Cerebellar nuclear complex (tissue), 1 donor: ENCODE measurements at places on chromosomes 1 and 21.

- DNase-seq = no peak
These were observed 6.3 kb upstream of the CAMSAP2 start for GRCh38 chr1:200732438-200732837.

GRCh38 chr1:214341932-214342331, 61.0 kb downstream of the SMYD2 start:
- DNase-seq = no peak

- no peak for DNase-seq
These were observed 36.7 kb upstream of the FAM163A start for GRCh38 chr1:179706339-179706941.

- DNase-seq = no peak
These were observed 23.5 kb upstream of the C1QA start for GRCh38 chr1:22612671-22613571.

- DNase-seq = no peak
These were observed 153.3 kb downstream of the PTPRU start for GRCh38 chr1:29389533-29390041.

GRCh38 chr1:218425647-218426342, 80.7 kb downstream of the TGFB2 start:
- DNase-seq = no peak

DNA sequence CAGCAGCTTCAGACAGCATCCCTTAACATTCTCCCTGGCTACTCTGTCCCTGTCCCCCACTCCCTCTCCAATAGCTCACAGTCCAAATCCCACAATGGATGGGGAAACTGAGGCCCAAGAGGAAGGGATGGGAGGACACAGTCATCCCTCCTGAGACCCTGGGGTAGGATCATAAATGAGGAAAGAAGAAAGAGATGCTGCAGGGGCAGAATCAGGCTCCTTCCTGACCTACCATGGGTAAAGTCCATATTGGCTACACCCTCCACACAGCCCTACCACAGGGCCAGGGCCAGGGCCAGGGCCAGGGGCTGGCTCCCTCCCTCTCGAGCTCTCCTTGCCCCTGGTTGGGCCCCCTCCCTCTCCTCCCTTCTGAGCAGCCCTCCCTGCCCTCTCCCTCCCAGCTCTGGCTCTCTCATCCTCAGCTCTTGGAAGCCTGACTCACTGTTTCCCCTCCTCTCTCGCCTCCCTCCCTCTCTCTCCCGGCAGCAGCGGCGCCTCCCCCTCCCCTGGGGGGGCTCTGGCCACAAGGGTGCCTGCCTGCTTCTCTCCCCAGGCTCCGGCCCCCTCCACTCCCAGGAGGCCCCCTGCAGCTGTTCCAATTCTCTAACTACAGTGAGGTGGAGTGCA, 4.9 kb downstream of the AHDC1 start:
- DNase-seq = no peak

DNA sequence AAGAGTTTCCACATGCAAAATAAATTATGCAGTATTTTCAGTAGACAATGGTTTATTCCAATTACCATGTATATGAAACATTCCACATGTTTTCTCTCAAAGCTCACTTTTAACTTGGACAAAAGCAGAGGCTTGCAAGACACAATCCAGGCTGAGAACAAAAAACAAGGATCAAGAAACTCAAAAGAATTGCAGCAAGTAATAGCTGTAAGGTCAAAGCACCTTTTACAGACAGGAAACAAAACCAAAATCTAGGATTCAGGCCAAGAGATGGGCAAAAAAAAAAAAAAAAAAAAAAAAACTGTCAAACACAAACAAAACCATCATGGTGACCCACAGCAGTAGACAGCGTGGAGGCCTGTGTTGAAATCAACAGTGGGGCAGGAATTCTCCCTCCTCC, 9.3 kb downstream of the RGS1 start:
- DNase-seq = no peak

GRCh38 chr1:242800521-242800920, 276.0 kb upstream of the PLD5 start:
- DNase-seq = no peak

GRCh38 chr1:234928642-234929041, 200.0 kb downstream of the TOMM20 start:
- no peak for DNase-seq

DNA sequence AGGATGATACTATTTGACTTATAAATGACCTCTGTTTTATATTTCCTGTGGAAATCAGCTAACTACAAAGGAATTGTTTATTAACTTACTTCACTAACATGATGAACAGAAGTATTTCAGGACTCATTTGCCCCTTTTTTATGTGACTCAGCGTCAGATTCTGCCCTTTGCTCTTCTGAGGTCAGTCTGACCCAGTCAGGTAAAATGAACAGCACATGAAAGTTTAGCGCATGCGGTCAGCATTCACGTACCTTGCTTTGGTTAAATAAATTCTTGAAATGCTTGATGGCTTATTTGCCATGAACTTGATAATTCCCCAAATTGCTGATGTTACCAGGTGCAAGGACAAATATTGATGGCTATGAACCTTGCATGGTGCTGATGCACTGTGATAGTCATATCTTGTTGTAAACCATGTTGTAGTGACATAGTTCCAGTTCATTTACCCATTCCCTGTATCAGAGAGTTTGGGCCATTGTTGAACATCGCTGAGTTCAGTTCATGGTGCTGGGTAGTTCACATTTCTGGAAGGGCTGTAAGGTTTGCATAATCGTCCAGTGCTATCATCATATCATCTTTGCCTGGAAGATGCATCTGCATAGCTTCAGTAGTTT, 133.4 kb downstream of the NFIA start:
- no peak for DNase-seq

GRCh38 chr1:96087719-96088118, 633.9 kb upstream of the PTBP2 start:
- DNase-seq = no peak

- DNase-seq = no peak
These were observed 698 bp upstream of the UCK2 start for GRCh38 chr1:165826565-165827267.

GRCh38 chr1:15028102-15028501, 125.4 kb upstream of the TMEM51 start:
- no peak for DNase-seq

GRCh38 chr21:29164323-29164942, 34.0 kb downstream of the MAP3K7CL start:
- no peak for DNase-seq

- no peak for DNase-seq
These were observed 212.5 kb downstream of the NPHP4 start for GRCh38 chr1:5779608-5780323.

DNA sequence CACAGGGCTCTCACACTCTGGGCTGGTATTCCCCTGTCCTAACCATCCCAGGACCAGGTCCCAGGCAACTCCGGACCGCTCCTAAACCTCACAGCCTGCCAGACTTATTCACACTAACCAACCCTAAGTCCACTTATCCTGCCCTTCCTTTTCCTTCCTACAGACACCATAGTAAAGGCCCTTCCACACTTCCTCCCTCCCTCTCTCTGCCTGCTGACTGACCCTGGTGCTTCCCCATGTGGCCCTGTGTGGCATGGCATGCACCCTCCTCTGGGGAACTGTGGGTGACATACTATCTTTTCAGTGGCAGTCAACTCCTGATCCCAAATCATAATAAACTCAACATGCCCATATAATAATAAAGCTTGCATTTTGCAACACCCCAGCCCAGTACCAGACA, 155.1 kb upstream of the DNAH14 start:
- DNase-seq = no peak

DNA sequence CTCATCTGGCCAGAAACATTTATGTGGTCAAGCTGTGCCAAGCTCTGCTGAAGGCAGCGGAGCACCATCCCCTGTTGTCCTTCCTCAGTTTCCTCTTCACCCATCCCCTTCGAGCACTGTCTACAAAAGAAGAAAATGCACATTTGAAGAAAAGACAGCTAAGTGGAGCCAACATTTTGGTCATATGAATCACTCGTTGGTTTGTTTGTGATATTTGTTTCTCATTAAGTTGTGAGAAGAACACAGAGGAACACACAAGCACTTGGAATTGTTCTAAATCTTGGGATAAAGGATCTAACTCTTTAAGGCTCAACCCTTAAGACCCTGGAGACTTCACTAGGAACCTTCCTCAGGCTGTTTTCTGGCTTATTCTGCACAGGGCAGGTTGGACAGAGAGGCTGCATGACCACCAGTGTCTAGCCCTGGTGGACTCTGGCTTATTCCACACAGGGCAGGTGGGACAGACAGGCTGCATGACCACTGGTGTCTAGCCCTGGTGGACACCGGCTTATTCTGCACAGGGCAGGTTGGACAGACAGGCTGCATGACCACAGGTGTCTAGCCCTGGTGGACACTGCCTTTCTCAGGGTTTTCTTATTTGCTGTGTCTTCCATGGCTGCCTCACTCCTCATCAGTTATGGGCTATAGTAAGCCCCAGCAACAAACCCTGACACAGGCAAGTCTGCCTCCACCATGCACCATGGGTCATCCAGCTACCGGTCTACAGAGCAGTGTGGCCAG, 35.3 kb upstream of the COL6A2 start:
- no peak for DNase-seq

- DNase-seq = no peak
These were observed 510.4 kb upstream of the ADAMTS5 start for GRCh38 chr21:27477296-27477695.

DNA sequence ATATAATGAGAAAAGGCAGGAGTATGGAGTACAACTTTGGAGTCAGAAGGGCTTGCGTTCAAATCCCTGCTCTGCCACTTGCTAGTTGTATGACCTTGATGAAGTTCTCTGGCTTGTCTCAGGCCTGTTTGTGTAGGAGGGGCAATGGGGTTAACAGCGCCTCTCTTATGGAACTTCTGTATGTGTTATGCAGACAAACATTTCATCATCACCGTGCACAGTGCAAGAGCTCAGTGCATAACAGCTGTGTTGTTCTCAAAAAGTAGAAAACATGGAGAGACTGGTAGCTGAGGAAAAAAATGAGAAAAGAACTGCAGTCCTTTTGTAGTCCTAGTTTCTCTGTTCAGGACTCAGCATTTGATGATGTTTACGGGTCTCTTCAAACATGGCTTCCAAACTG, 10.4 kb upstream of the ZNF648 start:
- DNase-seq = no peak
